ENCODE measurements at places on chromosomes 3 and 15.

DNA sequence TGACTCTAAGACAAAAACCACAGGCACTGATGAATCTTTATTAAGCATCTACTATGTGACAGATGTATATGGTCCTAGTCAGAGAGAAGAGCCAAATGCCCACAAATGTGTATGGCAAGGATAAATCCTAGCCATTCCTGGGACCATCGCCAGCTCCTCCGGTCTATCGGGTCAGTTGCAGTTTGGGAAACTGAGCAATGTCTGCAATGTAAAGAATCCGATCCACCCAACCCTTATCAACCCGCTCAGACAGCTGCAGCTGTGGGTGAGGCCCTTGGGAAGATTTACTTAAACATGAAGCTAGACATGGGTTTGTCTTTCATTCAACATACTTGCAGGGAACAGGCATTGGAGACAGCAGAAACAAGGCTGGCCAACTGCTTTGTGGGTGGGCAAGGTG, 40.5 kb upstream of the CDV3 start:
- DNase-seq, result no peak

DNA sequence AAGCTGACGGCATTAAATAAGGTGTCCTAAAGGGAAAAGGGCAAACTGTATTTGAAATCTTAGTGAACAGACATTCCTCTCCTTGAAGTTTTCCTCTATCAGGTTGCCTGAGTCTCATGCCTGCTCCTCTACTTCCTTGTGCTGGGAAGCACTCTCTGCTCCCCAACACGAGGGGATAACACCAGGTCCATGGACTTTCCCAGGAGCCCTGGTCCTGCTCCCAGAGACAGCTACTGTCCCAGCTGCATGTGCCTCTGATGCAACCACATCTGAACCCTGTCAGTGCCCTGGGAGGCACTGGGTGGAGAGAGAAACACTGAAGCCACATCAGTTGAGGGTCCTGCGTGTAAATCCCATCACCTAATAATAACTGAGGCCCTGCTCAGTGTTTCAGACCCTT, 7.4 kb downstream of the TLR9 start:
- DNase-seq, result no peak

GRCh38 chr3:174215456-174215855, 643.7 kb upstream of the NAALADL2 start:
- DNase-seq, result no peak

GRCh38 chr3:179421500-179421899, 29.8 kb downstream of the GNB4 start:
- DNase-seq, result no peak

GRCh38 chr15:95605098-95605497, 725.4 kb upstream of the NR2F2 start:
- DNase-seq, result no peak

GRCh38 chr15:74531144-74531811, 9.7 kb upstream of the ARID3B start:
- DNase-seq, result no peak
